Activated naive CD8-positive, alpha-beta T cell treated with anti-CD3 and anti-CD28 coated beads for 36 hours (primary cell): ENCODE measurements at places on chromosomes 16 and 17.

GRCh38 chr17:1197379-1197778 lies 17.6 kb upstream of the ABR start:
- DNase-seq, result no peak

DNA sequence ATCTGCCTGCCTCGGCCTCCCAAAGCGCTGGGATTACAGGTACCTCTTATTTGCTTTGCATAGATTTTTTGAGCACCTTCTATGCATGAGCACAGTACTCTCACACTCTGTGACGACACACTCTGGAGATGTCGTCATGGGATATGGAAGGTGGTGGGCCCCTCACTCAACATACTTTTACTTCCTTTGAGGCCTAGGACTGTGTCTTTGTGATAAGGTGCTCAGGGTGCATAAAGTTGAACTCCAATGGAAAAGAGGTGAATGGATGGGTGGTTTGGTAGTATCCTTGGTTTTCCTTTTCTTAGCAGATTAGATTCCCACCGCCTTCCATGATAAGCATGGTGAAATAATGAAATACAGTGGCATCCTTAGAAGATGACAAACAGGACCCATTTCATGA lies 6.1 kb upstream of the CDK5RAP3 start:
- no peak for DNase-seq

DNA sequence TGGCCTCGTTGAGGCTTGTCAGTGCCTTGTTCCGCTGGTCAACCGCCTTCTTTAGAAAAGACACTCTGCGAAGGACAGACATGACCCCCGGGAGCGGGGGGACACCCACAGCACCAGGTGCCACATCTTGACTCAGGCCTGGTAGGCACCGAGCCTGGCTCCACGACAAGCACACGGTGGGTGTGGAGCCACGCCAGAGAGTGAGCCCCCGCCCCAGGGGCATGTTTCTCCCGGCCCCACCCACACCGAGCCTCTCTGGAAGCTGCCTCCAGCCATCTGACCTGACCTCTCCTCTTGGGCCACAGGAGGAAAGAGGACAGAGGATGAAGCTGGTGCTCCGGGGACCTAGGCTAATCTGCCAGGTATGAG lies 4.6 kb downstream of the FAAP100 start:
- no peak for DNase-seq

DNA sequence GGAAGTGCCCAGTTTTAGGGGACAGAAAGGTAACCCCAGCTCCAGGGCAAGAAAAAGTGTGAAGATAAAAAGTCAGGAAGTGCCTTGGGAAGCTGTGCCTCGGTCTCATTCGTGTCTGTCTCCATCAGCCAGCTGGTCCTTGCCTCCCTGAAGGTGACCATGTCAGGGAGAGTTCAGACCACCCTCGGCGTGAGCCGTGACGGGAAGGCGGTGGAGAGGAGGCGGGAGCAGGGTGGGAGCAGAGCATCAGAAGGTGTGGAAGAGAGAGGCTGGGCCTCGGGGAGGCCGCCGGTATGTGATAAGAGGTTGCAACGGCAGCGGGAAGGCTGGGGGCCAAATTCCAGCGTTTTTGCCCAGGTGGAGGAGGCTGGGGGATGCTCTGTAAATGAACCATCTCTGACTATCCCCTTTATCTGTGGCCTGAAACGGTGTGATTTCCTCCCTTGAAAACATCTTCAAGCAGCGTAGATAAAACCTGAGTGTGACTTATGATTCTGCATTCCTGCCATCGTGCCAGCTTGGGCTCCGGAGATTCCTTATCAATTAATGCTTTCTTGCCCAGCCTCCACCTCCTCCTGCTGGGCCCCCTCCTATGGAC lies 251.8 kb downstream of the IRF8 start:
- no peak for DNase-seq

DNA sequence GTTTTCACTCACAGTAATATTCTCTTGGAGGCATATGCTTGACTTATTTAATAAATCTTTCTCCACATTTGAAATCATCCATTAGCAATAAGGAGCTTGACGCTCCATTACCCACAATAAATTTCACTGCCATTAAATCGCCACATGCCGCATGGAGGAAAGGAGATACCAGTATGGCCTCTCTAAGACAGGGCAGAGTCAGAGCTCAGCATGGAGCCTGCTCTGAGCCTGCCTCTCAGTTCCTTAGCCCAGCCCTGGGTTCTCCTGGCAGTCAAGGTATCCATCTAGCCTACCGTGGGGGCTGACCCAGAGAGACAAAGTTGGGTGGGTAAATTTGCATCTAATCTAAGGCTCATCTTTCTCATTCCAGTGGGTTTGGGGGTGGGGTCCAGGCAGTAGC lies 80.3 kb upstream of the CES5A start:
- no peak for DNase-seq

DNA sequence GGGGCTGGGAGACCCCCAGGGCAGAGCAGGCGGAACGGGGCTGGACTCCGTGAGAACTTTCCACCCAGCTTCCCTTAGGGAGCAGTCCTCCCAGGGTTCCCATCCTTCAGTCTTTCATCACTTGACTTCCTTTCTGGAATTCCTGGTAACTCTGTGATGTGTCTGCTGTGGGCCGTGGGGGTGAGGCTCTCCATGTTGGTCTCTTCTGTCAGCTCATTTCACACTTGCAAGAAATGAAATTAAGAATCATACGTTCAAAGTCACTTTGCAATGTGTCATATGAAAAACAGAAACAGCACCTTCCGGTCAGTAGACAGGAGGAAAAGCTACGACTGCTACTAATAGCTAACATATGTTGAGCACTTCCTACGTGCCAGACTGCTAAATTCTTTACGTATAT lies 5.4 kb upstream of the BBS2 start:
- DNase-seq, result no peak

- DNase-seq, result no peak
These were observed 105.8 kb downstream of the NOG start for GRCh38 chr17:56699186-56699894.

GRCh38 chr16:86761111-86762031 lies 183.0 kb downstream of the FOXL1 start:
- DNase-seq, result peak; percentile 40

- DNase-seq, result peak; percentile 10
These were observed 290.6 kb upstream of the CCL2 start for GRCh38 chr17:33964344-33964979.

GRCh38 chr16:73390491-73390890 lies 342.6 kb upstream of the ZFHX3 start:
- no peak for DNase-seq

- no peak for DNase-seq
These were observed 4.4 kb upstream of the WFIKKN2 start for GRCh38 chr17:50830994-50831393.

DNA sequence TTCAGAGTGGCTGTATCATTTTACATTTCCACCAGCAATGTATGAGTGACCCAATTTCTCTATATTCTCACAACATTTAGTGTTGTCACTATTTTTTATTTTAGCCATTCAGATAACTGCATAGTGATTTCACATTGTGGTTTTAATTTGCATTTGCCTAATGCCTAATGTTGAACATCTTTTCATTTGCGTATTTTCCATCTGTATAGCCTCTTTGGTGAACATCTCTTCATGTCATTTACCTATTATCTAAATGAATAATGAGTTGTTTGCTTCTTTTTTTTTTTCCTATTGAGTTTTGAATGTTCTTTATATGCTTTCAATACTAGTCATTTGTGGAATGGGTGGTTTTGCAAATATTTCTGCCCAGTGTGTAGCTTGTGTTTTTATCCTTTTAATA lies 120.9 kb upstream of the CPHXL start:
- DNase-seq, result no peak

GRCh38 chr17:62824290-62825131 lies 16.4 kb upstream of the MARCHF10 start:
- no peak for DNase-seq

DNA sequence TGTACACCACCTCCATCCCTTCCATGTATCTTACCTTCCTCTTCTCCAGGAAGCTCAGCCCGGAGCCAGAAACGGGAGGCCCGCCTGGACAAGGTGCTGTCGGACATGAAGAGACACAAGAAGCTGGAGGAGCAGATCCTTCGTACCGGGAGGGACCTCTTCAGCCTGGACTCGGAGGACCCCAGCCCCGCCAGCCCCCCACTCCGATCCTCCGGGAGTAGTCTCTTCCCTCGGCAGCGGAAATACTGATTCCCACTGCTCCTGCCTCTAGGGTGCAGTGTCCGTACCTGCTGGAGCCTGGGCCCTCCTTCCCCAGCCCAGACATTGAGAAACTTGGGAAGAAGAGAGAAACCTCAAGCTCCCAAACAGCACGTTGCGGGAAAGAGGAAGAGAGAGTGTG lies 756 bp upstream of the MVP start:
- DNase-seq, result no peak

DNA sequence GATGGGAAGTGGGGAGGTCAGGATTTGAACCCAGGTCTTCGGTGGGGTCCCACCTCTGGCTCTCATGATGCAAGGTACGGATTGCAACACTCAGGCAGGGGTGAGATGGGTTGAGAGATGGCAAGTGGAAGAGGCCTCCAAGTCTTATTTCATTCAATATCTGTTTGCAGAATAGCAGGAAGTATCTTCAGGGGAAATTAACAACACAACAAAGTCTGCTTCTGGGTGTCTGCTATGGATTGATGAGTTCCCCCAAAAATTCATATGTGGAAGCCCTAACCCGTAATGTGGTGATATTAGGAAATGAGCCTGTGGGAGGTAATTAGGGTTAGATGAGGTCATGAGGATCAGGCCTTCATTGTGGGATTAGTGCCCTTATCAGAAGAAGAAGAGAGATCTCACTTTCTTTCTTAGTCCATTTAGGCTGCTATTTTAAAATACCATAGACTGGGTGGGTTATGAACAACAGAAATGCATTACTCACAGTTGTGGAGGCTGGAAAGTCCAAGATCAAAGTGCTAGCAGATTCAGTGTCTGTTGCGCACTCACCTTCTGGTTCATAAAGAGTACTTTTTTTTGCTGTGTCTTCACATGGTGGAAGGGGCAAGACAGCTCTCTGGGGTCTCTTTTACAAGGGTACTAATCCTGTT lies 4.4 kb upstream of the CD300H start:
- no peak for DNase-seq

DNA sequence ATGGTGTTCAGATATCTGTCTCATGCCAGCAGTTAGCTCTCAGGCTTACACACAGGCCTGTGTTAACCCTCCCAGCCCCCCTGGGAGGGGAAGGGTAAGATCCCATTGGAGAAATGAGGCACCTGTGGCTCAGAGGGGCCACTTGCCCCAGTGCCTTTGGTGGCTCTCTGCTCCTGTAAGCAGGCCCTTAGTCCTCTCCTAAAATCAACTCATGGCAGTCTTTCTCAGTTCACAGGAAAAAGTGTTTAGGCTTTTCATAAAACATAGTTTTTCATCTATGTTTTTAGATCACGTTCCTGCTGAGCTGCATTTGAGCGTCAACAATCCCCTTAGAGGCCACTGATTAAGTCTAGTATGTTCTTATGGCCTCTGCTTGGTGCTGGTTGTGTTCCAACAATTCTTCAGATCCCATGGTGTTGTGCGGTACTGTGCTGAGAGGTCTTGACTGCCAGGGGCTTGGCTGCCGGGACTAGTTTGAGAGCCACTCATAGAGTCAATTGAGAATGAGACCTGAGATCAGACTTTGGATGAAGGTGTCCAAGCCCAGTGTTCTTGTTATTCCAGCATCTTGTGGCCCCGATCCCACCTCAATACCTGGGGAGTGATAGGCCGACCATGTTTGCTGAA lies 10.6 kb downstream of the TAOK2 start:
- no peak for DNase-seq

GRCh38 chr16:80164966-80165550 lies 375.7 kb upstream of the DYNLRB2 start:
- no peak for DNase-seq

GRCh38 chr17:65139101-65139764 lies 2.1 kb downstream of the RGS9 start:
- DNase-seq, result no peak

- no peak for DNase-seq
These were observed 46.5 kb downstream of the MAPT start for GRCh38 chr17:45940826-45941225.

- no peak for DNase-seq
These were observed 2.2 kb upstream of the AURKB start for GRCh38 chr17:8212312-8213180.

DNA sequence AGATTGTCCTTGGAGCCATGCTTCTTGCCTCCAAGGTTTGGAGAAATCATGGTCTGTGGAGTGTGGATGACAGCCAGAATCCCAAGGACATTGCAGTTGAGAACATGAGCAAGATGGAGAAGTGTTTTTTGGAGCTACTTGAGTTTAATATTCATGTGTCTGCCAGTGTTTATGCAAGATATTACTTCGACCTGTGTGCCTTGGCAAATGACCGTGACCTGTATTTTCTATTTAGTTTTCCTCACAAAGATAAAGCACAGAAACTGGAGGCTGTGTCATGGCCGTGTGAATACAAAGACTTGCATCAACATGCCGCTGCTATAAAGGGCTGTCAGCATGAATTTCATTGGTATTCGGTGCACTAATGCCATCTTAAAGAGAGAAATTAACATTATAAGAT lies 9.0 kb downstream of the GGA2 start:
- DNase-seq, result no peak

- DNase-seq, result no peak
These were observed 27.1 kb upstream of the ANKFN1 start for GRCh38 chr17:56125830-56126819.

DNA sequence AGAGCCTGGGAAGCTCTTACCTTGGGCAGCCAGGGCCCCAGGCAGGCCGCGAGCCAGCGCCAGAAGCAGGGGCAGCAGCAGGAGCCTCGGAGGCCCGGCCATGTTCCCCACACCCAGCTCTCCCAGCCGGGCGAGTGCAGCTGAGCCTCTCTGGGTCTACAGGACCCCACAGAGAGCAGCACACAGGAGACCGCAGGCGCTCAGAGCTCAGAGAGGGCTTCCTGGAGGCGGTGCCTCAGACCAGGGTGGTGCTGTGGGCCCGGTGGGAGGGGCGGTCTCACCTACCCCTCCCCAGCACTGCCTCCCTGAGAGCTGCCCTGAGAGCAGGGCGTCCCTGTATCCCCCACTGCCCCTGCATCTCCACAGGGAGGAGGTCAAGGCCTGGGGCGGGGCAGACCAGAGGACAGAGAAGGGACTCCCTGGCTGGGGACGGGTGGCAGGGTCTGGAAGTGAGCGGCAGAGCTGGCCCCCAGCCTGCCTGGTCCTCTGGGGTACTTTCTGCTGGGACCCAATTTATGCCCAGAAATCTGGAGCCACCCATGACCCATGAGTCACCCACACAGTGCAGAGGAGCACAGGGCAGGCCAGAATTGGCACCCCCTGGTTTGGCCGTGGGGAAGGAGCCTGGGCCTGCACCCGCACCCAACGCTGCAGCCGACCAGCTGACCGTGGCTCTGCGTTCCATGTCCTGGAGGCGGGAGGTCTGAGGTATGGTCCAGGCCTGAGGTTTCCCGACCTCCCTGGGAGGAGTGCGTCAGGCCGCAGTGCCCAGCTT lies at the start of gene CD7:
TSS of gene CD7 (minus strand) at position 215 of the 775 bp plus-strand sequence. CDS start at position 102, 113 bp downstream.
- DNase-seq, result peak; percentile 79

GRCh38 chr16:84955427-84955826 lies 55.9 kb downstream of the ZDHHC7 start:
- DNase-seq, result no peak

GRCh38 chr17:38715216-38715943 lies 10.3 kb downstream of the MLLT6 start:
- no peak for DNase-seq
